ENCODE measurements at places on chromosomes 4 and X.

GRCh38 chr4:188949596-188949995 is 810.4 kb downstream of the TRIML1 start:
- ATAC-seq, result no peak

DNA sequence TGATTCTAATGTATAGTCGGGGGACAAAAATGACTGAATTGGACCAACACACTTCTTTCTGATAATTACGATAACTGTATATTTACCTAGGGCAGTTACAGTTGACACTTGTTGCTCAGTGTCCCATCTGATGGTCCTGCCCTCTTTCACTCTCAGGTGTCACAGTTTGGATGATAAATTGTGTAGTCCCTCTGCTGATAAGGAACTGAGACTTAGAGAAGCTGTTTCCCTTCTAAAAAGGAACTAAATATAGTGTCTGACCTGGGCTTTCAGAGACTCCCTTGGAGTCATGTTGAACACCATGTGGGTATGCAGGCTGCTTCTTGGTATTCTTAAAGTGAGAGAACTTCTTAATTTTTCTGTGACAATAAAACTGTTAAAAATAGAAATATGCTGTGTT is 23.7 kb upstream of the PNPLA4 start:
- ATAC-seq, result no peak

GRCh38 chr4:42133006-42133405 is 19.4 kb downstream of the BEND4 start:
- ATAC-seq, result no peak

GRCh38 chrX:40821780-40822179 is 86.4 kb upstream of the MED14 start:
- ATAC-seq, result no peak

DNA sequence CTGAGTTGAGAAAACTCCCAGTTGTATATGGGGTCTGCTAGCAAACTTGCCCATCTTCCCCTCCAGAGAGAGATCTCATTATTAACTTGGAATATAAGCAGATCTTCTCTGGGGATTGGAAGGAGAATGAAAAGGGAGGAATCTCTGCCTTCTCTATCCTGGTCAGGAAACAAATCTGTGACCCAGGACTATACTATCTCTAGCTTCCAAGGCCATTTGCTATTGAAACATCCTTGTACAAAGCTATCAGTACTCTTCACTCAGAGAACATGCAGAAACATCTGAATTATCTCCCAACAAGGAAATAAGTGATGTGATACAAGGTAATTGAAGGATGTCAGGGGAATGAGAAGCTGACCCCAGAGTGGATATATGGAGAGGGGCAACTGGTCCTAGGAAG is 183.8 kb downstream of the FRMPD4 start:
- ATAC-seq, result no peak

DNA sequence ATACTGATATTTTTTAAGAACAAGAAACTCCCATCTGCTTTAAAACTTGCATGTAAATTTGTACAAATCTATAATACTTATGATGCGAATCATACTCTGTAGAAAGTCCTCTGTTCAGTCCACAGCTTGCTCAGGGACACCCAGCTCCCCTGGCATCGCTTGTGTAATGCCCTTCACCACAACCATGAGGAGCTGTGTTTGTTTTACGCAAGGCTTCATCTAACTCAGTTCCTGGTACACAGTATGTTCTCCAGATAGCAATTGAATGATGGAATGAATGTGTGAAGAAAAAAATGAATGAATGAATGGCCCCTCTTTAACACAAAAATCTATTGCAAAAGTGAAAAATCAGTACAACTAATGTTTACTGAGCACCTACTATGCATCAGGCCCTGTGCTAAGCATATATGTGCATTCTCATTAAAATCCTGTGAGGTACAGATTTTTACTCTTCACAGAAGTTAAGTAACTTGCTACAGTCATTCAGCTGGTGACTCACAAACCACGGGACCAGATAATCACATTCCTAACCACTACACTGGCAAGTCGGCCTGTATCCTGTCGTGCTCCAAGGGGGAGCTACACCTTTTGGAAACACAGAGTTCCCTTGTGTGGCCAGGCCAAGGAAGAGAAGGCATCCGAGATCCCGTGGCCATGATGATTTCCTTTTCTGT is 58.7 kb upstream of the KDR start:
- ATAC-seq, result peak; percentile 35

- ATAC-seq, result peak; percentile 84
Measured at GRCh38 chrX:65926095-65927019, 113.5 kb downstream of the VSIG4 start.

- ATAC-seq, result no peak
Measured at GRCh38 chr4:111773858-111774257, 371.4 kb upstream of the FAM241A start.

DNA sequence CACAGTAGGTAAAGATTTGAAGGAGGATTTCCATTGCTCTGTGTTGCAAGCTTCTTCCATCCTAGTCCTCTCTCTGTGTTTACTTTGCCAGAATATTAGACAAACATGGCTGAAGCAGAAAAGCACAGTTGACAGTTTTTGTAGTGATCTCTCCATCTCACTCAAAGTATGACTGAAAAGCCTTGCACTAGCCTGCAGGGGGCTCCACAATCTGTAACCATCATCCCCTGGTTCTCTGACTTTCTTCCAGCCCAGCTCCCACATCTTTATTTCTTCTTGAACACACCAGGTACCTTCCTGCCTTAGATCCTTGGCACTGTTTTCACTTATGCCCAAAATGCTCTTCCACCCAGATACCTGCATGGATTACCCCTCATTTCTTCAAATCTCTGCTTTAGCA is 34.1 kb upstream of the HHIP start:
- ATAC-seq, result no peak

GRCh38 chr4:125315576-125316400 is 1.0 kb downstream of the FAT4 start:
- no peak for ATAC-seq

- peak; percentile 10 for ATAC-seq
Measured at GRCh38 chrX:40095583-40096394, 2.0 kb downstream of the BCOR start.

Data from activated T-helper 17 cell treated with anti-CD3 and anti-CD28 coated beads, Interleukin-2, amount 50 U/mL, for 72 hours (primary cell).